ENCODE measurements at places on chromosomes 5 and 9.

- no peak for DNase-seq
These were observed 293.0 kb downstream of the ZNF608 start for GRCh38 chr5:124453221-124454051.

DNA sequence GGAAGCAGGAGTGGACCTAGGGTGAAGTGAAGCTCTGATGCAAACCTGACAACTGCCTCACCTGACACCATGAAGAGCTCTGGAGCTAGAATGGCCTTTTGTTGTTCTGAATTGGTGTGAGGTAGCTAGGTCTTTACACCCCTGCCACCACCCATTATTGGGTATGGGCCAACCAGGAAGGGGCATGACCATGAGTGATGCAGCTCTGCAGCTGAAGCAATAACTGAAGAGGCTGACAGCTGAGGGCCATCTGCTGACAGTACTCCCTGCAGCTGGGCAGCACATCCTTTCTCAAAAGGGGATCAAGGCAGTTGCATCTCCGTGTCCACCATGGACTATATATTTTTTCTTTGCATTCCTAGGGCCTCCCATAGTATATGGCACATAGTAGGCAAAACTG, 87.0 kb upstream of the TLE1 start:
- no peak for DNase-seq

DNA sequence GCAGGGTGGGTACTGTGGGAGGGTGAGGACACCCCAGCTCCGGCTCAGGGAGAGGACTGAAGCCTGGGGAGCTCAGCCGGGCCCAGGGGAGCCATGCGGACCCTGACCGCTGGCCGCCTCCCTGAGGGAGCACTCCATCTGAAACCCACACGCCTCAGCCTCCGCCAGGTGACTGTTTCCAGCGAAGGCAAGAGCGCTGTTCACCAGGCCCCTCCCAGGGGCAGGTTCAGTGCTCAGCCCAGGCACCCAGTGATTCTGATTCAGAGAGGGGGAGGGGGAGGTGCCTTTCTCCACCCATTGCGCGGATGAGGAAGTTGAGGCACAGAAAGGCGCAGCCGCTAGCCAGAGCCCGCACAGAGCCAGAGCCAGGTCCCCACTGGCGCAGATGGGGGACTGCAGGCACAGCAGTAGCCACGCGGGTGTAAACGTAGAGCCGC, 27.0 kb downstream of the ADGRD2 start:
- DNase-seq: no peak

DNA sequence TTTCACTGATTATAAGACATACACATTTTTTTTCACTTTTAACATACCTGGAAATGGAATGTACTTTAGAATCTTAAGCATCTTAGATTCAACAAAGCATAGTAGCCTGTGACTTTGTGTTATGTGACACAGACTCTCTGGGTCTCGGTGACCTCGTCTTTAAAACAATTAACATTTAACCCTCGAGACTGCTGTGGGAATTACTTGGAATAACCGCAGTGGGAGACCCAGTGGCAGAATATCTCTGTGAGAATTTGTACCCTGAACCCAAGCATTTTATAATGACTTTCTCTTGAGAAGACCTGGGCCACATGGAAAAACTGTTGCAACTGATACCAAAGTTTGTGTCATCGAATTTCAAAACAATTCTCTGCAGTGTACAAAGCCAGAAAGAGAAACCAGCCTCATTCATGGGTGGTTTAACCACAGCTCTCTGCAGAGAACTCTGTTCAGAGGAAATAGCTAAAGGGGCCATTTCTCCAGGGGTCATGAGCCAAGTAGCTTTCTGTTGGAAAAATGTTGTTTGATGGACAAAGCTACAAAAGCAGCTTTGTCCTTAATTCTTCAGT, 10.0 kb upstream of the RETREG1 start:
- no peak for DNase-seq

DNA sequence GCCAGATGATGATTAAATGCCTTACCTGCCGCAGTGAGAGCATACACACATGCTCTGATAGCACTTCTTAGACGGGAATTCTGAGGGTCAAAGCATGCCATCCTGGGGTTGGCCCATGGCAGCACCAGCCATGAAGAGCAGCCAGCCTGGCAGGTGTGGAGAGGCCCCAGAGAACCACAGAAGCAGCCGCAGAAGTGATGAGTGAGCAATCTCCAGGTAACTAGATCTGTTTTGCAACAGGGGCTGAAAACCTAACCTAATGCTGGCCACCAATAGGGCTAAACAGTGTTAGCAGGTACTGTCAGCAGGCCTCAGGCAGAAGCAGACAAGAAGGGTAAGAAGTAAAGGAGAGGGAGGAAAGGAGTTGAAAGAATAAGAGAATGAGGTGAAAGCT, 33.5 kb upstream of the HOMER1 start:
- no peak for DNase-seq

GRCh38 chr5:58999804-59000203, 416.9 kb downstream of the RAB3C start:
- DNase-seq: no peak

- no peak for DNase-seq
These were observed 476.8 kb downstream of the LRRC70 start for GRCh38 chr5:63055421-63055820.

GRCh38 chr5:74303578-74303977, 336.9 kb downstream of the ENC1 start:
- DNase-seq: no peak

GRCh38 chr5:2896371-2897275, 145.1 kb upstream of the IRX2 start:
- no peak for DNase-seq

DNA sequence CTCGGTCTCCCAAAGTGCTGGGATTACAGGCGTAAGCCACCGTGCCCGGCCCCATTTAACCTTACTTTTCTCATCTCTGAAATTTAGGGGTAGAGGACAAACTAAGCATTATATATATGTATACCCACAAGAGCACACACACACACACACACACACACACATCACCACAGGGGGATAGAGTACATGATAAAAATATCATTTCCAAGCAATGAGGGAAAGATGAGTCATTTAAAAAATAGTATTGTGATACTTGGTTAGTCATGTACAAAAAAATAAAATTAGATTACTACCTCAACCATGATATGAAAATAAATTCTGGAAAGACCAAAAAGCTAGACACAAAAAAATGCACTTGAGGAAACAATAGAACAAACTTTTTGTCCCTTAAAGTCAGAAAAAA, 67.2 kb downstream of the CDH18 start:
- no peak for DNase-seq

DNA sequence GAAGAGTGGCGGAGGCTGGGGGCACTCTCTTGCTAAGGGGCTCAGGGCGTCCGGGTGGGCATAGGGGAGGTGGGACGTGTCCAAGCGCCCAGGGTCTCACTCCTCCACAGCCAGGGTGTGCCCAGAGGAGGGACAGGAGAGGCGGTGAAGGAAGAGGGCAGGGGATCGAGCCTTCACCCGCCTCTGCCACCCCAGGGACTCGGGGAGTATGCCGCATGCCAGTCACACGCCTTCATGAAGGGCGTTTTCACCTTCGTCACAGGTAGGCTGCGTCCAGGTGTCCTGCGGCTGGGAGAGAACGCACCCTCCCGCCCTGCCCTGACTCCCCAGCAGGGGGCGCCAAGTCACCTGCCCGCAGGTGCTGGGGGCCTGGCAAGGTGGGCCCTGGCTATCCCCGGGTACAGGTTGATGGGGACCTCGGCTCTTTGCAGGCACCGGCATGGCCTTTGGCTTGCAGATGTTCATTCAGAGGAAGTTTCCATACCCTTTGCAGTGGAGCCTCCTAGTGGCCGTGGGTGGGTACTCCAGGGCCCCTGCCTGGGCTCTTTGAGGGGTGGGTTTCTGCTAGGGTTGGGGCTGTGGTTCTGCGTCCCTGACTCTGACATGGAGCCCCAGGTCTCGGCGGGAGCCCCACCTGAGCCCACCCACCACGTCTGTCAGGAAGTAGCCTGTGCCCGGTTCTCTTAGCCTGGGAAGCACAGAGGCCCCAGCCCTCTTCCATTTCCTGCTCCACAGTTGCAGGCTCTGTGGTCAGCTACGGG, 552 bp downstream of the TMEM141 start:
- DNase-seq: peak; percentile 66

DNA sequence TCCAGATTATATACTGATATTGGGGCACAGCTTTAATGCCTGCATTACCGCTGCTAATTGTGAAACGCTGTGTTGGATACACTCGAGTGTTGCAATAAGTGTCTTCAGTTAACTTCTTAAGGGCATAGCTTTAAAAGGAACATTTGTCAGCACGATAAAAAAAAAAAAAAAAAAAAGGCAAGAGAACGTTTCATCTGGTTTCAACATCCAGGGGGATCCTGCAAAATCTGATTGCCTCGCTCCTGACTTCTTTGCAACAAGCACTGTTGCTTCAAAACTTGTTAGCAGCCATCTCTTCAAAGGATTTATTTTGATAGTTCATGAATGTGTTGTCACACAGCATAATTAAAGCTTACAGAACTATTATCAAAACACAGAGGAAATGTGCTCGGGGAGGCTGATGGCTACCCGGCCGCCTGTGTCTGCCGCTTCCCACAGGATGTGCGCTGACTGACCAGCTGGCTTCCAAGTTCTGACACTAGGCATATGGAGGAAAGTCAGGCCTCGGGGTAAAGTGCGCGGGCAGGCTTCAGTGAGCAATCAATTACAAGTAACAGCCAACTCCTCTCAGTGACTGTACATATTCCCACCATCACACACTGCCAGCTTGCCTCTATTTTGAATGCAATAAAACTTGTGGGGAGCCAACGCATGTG, 77.7 kb downstream of the EBF1 start:
- DNase-seq: no peak

DNA sequence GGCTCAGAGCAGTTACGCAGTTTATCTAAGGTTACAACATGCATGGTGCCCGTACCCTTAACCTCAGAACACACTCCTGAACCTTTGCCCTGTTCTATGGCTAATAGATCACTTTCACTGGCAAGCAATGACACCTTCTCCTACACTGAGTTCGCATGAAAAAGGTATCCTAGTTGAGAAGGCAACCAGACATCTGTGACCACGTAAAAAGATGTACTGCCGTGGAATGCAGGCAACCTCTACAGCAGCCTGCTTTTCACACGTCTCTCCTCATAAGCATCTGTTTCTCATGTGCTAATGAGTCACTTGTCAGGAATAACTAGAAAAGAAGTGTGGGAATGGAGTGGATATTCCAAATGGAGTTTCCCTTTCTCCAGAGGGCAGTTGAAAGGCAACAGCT, 71.4 kb downstream of the FBXO38 start:
- DNase-seq: no peak

DNA sequence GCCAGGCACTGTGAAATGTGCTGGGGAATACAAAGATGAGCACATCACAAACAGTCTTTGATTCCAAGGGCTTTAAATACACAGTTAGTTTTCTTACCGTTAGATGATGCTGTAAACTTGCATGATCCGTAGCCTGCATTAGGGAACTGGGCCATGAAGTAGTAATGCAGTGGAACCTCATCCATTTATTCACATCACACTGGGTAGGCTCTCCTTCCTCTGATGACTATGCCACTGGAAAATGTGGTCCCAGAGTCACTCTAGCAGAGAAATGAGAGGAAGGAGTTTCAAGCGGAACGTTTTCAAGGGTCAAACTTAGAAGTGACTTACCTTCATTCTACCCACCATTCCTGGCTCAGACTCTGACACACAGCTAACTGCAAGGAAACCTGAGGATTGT, 26.4 kb downstream of the ZFAND5 start:
- no peak for DNase-seq
